ENCODE measurements at places on chromosomes 1 and 21.

DNA sequence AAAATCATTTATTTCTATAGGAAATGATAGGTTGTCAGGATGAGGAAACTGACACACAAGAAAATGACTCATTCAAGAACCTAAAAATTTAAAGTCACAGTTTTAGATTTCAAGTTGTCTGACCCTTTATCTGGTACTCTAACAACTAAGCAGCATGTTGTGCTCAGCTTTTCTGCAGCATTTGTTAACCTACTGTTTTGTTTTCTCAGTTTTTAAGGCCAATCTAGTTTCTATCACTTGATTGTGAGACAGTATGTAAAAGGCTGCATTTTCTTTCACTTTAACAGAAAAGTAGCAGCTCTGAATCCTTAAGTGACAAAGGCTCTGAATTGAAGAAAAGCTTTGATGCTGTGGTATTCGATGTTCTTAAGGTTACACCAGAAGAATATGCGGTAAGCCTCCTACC, 59.1 kb downstream of the RALGPS2 start:
- no peak for DNase-seq

GRCh38 chr1:243727503-243728203, 122.4 kb downstream of the AKT3 start:
- DNase-seq, result no peak

DNA sequence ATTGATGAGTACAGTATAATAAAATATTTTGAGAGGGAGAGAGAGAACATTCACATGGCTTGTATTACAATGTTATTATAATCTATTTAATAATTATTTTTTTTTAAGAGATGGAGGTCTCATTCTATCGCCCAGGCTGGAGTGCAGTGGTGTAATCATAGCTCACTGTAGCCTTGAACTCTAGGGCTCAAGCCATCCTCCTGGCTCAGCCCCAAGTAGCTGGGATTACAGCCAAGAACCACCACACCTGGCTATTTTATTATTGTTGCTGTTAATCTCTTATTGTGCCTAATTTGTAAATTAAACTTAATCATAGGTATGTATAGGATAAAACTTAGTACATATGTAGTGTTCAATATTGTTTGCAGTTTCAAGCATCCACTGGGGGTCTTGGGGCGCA, 57.8 kb downstream of the HS2ST1 start:
- no peak for DNase-seq

- DNase-seq, result no peak
Measured at GRCh38 chr1:60998786-60999185, 83.6 kb upstream of the NFIA start.

DNA sequence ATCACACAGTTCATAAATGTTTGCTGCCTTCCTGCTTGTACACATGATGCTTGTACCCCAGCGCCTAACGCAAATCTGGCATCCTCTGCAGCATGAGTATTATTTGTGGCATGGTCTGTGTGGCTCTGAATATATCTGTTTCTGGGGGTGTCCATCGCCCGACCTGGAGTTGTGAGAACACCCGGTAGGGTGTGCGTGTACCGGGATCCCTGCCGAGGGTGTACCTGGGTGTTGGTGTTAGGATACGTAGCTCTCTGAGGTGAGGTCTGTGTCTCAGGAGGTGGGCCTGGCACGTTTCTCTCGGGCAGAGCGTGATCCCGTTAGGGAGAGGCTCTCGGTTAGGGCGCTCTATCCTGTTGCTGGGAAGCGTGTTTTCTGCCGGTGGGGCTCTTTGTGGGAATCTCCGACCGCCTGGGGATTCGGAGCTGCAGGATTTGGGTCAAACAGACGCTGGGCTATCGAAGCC, 10.4 kb upstream of the CDC20 start:
- no peak for DNase-seq

Measured in stimulated activated CD4-positive, alpha-beta T cell treated with anti-CD3 and anti-CD28 coated beads, Interleukin-4, amount 100 ng/mL, for 4 hours (primary cell).